SJCRH30 (cell line): ENCODE measurements at places on chromosomes 2 and 18. TPM values are rescaled to one million over a fixed set of nuclear protein-coding genes. Genes with fewer than 3 reads are reported as not detected.

SPEG gene
- total RNA-seq: 21.3 and 26.2 TPM in 2 replicates

DNA sequence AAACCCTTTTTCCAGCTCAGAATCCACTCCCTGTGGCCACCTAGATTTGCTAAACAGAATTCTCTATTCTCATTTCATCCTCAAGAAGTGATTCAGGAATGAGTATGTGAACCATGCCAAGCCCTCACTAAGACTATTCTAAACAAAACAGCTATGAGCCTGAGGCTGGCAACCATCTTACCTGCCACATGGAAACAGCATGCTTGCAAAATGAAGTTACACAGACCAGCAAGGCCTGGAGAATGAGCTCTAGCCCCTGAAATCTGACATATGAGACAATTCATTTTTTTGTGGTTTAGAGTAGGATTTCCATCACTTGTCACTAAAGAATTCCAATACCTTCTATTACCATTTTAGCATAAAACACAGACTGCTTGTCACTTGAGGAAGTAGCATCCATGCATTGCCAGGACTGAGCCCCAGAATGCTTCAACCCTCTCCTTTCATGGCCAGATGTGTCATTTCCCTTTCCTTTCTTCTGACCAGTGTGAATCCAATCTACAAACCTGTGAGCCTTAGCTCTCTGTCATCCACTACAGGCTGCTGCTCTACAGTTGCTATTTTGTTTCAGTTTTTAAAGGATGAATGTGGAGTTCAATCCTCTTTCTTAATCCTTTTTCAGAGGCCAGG, 744.3 kb upstream of the ACVR2A start:
- DNase-seq: no peak

ACVR1C gene
- total RNA-seq: 2.8 and 3.4 TPM in 2 replicates

DNA sequence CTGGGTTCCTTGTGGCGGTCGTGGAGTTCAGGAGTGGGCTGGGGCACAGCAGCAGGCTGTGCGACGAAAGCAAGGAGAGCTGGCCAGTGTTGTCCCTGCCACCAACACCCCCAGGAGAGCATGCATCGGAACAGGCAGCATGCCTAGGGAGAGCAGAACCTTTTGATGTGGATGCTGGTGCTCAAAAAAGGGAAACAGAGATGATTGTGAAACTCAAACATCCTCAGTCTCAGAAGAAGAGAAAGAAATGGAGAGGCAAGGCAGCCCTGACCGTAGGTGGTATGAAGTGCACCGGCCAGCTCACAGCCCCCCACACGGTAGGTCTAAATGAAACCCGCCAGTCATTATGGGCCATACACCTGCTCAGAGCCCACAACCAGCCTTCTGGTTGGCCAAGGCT, 253.4 kb downstream of the GBX2 start:
- DNase-seq: no peak

GRCh38 chr18:11752116-11752911, 63.2 kb downstream of the GNAL start:
- no peak for DNase-seq

TSPYL6 gene
- 0.03 and 0.10 TPM in 2 replicates for total RNA-seq

SERPINB10 gene
- not detected in 2 replicates for total RNA-seq

C2orf68 gene
- total RNA-seq: 53.6 and 57.9 TPM in 2 replicates

DNA sequence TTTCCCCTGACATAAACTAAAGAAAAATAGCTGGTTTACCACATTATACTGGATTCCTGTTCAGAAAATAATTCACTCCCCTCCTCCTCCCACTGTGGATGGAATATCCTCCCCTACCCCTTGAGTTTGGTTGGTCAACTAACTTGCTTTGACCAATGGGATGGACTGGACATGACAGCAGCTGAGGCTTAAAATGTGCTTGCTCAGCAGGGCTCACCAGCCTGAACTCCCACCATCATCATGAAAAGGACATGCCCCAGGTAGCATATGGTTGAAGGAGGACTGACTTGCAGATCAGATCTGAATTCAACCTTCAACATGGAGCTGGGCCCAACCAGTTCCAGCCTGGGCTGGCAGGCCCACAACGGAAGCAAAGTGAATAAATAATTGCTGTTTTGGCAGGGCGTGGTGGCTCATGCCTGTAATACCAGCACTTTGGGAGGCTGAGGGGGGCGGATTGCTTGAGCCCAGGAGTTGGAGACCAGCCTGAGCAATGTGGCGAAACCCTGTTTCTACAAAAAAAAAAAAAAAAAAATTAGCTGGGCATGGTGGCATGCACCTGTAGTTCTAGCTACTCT, 284.4 kb downstream of the AFF3 start:
- no peak for DNase-seq

DNA sequence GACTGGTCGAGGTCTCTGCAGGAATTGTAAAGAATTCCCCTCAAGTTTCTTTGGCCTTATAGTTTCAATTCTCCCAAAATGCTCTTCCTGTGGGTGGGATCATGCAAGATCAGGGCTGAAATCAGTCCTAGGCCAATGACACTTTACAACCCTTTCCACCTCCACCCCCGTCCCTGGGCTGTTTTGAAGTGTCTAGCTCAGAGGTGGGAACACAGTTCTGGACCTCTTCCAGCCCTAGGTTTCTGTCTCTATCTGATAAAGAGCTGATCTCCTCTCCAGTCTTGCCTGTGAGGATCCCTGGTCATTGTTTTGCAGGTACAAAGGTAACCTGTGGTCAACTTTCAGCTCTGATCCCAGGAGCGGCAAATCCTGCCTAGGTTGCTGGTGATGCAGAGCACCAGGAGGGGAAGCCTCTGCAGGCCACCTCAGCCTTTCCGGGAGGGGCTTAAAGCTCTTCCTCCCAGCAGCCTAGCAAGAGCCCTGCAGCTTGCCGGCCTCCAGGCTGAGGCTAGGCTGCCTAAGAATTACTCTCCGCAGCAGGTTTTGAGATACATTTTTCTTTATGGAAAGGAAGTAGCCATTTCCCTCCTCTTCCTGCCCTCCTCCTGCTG, 69.8 kb upstream of the WIPF1 start:
- no peak for DNase-seq

DNA sequence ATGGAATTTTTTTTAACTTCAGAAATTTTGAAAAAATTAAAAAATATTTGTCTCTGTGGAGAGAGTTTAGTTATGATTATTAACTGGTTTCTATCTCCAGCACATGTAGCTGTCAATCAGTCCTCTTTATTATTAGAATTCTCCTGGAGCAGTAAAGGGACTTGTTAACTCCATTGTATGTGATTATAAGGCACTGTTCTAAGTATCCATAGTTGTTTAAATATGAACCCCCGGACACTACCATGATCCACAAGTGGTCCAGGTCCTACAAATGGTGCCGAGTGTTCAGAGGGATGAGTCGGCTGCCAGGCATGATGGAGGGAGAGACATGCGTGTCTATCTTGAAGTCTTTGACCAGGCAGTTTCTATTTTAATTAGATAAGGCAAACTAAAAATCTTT, 492 bp downstream of the CHRNA1 start:
- peak; percentile 41 for DNase-seq

GRCh38 chr2:3453190-3453999, 65.9 kb downstream of the ADI1 start:
- no peak for DNase-seq

- DNase-seq: no peak
Measured at GRCh38 chr2:136131484-136131960, 13.6 kb upstream of the CXCR4 start.

DNA sequence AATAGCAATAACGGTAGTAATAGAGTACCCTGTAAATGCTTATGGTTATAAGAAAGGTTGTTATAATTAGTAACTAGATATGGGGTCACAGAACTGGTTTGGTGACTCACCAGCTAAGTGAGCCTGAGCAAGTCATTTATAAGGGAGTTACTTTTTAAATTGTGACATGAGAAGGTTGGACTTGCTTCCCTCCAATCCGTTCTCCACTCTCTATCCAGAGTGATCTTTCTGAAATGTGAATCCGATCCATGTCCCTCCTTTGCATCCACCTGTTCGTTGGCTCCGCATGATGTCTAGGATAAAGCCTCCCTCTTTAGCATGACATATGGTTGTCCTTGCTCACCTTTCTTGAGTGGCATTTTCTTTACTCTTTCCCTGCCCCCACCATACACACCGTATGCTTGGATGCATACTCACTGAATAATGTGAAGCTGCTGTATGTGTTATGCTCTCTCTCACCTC, 83.1 kb downstream of the CDC42EP3 start:
- DNase-seq: no peak

CIDEA gene
- total RNA-seq: not detected in 2 replicates

KCNG3 gene
- total RNA-seq: 0.03 and 0.06 TPM in 2 replicates

FAM237A gene
- not detected in 2 replicates for total RNA-seq

NFU1 gene
- total RNA-seq: 58.7 and 70.5 TPM in 2 replicates

GRCh38 chr2:207387001-207387571, 142.7 kb upstream of the CREB1 start:
- no peak for DNase-seq

GRCh38 chr2:205407984-205408383, 274.3 kb upstream of the NRP2 start:
- no peak for DNase-seq

DNA sequence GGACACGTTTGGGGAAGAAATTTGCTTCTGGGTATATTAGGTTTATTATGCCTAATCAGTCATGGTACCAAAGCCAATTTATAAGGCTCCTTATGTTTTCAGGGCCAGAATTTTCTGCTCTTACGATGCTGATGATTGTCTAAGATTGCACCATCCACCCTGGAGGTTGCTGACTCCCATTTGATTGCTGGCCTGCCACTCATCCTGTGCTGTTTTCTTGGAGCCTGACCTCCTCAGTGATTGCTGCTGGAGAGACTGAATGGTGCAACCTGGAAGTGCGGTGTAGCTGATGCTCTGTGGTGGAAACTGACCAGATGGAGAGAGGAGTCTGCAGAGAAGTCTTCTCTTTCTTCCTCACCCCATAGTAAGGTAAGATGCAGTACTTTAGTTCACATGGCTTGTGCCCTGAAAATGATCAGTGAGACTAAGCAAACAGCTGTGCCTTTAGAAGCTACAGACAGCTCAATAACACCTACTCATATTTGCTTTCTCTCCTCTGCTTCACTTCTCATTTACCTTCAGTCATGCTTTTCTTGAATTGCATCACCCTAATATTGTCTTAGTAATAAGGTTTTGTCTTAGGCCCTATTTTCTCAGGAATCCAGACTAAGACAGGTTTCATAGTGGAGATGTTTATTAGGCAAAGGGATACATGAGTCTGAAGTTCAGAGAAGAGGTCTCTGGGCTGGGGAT, 17.4 kb downstream of the ZNF24 start:
- DNase-seq: no peak

NETO1 gene
- not detected in 2 replicates for total RNA-seq

- peak; percentile 69 for DNase-seq
Measured at GRCh38 chr2:202635428-202636212, 851 bp downstream of the FAM117B start.

CAVIN2 gene
- total RNA-seq: 8.6 and 10.2 TPM in 2 replicates

DNA sequence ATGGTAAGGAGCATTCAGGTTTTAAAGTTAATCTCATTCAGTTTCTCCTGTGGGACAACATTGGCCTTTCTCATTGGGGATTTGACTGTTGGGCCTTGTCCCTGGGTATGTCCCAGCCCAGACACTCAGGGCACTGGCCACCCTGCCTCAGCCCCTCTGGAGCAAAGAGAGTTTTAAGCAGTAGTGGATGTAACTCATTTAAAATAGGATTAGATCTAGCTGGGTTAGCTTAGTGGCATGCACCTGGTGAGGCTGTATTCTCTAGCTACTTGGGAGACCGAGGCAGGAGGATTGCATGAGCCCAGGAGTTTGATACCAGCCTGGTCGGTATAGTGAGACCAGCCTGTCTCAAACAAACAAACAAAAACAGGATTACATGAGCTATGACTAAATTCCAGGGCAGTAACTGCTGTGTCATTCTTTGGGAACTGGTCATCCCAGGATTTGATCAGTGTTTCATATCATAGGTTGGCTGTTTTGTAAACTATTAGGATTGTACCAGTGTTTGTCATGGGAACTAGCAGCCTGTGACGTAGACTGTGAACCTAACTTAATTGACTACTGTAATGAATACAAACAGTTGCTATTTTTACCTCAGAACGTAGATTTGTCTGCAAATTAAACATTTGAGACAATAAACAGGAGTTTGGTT, 12.5 kb downstream of the INPP4A start:
- no peak for DNase-seq

DNA sequence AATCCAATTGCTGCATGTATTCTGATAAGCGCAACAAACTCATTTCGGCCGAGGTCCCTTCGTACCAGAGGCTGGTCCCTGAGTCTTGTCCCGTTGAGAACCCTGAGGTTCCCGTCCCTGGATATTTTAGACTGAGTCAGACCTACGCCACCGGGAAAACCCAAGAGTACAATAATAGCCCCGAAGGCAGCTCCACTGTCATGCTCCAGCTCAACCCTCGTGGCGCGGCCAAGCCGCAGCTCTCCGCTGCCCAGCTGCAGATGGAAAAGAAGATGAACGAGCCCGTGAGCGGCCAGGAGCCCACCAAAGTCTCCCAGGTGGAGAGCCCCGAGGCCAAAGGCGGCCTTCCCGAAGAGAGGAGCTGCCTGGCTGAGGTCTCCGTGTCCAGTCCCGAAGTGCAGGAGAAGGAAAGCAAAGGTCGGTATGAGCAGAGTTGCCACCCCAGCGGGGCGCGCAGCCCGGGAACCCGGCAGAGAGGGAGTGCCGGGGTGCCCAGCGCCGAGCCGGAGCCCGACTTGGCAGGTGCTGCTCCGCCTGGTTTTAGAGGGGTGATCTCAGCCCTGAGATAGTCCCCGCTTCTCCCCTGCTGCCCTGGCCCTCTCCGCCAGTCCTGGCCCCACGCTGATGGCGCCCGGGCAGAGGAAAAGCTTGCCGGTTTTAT, 714 bp downstream of the HOXD10 start:
- DNase-seq: no peak

DNA sequence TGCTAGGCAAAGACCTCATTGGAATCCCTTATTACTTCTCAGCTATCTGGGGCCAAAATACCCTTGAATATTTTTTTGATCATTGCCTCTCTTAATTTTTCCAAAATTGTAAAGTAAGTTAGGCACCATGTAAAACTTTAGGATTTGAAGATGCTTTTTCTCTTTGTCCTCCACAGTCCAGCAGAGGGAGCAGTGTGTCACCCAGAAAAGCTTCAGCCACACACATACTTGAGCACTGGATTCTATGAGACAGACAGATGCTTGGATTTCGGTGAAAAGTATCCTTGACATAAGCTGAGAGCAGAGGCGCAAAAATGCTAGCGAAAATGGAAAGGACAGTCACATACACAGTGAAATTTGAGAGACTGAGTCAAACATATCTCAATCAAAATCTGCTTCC, 74.7 kb upstream of the KCNJ3 start:
- peak; percentile 51 for DNase-seq

- peak; percentile 96 for DNase-seq
Measured at GRCh38 chr2:232539298-232540231, at the start of gene CHRNG. Gene CHRNG (plus strand): TSS chr2:232539692. CDS start chr2:232539748, 56 bp downstream.

GRCh38 chr2:180625006-180625844, 355.2 kb upstream of the UBE2E3 start:
- DNase-seq: no peak

ANKRD62 gene
- total RNA-seq: not detected in 2 replicates

DSG2 gene
- total RNA-seq: 4.8 and 4.9 TPM in 2 replicates

DSG4 gene
- total RNA-seq: not detected in 2 replicates

DNA sequence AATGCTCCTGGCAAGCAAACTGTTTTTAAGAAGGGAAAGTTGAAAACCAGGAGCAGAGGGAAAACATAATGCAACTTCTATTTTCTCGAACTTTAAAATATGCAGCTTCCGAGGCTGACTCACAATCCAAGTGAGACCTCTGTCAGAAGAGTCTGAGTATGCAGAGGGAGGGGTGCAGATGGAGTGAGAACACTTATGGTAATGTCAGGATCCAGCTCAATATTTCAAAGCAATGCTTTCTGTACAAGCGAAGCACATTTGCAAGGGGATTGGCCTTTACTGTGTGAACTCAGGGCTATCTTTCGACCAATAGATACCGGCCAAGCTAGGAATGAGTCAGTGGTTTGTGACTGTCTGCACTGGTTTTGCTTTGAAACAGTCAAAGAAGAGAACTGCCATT, 242.7 kb downstream of the CNTNAP5 start:
- DNase-seq: no peak

ZC3H6 gene
- 1.4 and 1.6 TPM in 2 replicates for total RNA-seq

CIB4 gene
- total RNA-seq: not detected in 2 replicates
